Astrocyte of the spinal cord (primary cell): ENCODE measurements at places on chromosomes 3 and 15.

- DNase-seq, result no peak
Measured at GRCh38 chr15:35757765-35758164, 211.8 kb upstream of the DPH6 start.

GRCh38 chr15:78341057-78341987, 1.2 kb downstream of the CRABP1 start:
- no peak for DNase-seq

DNA sequence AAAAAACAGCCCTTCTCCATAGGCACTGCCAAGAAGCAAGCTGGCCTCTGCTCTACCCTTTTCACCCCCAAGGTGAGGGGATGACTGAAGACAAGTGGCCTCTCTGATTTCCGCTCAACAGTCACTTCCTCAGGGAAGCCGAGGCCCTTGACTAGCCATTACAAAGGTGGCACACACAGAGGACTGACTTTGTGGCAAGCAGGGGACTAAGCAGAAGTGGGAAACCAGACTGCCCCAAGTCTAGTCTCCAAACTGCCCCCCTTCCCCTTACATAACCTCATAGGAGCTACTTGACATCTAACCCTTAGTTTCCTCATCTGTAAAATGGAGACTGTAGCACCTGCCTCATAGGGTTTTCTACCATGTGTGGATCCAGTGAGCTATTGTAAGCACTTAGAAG, 118.9 kb downstream of the FOXP1 start:
- no peak for DNase-seq

- no peak for DNase-seq
Measured at GRCh38 chr3:46865546-46865945, 2.3 kb upstream of the MYL3 start.

DNA sequence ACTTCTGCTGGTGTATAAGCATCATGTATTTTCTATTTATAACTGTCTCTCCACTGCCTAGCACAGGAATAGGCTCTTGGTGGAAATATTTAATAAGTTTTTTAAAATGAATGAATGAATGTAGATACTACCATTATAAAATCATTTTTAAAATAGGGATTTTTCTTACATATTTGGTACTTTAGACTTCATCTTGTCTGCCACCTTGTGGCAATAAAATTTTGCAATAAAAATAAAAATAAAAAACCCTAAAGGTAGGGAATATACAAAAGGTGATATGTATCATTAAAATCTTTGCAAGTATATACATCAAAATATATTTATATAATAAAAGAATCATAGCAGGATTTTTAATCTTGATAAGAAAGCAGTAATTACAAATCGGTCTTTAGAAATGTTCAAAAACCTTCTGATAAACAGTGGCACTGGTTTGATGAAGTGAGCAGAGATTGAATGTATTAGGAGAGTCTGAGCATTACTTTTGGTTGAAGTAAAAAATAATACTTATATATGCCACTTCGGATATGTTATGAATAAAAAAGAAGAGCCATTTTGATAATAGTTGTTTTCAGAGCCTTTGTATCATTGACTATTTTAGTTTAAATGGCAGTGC, 95.2 kb downstream of the SPATA16 start:
- peak; percentile 22 for DNase-seq

DNA sequence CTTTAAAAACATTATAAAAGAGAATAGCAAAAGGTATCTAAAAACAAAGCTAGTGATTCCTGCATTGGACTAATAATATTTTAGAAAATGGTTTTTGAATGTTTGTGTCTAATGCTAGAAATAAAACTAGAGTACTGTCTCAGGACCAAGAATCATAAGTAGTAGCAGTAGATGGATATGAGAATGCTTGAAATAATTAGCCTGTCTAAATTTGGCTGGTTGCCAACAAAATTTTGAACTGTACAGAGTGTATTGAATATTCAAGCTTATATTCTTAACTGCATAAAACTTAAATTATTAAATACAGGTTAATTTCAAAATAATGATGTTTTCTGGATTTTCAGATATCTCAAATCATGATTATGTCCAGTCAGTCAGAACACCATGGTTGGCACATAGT, 14.0 kb downstream of the ABHD5 start:
- no peak for DNase-seq

DNA sequence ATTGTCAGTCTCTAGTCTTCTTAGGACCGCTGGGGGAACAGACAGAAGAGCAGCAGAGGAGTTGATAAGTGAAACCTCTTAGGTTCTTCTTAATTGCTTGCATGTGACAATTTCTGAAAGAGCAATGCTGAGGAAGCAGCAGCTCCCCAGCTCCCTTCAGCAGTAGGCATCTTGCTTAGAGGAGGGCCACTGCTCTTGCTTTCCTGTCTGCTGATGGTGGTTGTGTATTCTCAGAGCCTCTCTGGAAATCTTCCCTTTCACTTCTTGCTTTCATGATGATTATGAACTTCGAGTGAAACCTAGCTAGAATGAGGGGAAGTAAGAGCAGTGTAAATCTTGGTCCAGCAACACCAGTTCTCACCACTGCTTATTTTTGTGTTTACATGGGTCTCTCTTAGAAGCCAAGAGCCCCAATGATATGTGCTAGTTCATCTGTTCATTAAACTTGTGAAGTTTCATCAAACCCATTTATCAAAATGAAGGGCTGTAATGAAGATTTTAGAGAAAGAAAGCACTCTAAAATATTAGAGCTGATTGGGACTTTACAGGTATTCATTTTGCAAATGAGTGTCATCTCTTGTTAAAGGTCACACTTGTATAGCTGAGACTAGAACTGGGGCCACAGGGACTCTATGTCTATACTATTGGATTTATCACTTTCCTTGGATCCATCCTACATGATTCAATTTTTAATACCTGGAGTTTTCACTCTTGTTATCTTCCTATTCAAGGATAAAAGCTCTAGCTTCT, 246.7 kb downstream of the LPP start:
- DNase-seq, result no peak

DNA sequence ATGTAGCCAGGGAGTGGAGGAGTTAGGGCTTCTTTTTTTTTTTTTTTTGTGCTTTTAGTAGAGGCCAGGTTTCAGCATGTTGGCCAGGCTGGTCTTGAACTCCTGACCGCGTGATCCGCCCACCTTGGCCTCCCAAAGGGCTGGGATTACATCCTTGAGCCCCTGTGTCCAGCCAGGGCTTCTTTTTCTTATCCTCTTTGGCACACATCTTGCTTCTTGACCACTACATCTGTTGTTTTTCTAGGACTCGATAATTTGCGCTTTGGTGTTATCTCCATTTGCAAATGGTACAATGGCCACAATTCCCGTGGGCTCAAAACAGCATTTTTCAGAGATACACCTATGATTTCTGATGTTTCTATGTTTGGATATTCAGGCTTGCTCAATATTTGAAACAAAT, 4.2 kb downstream of the SKIL start:
- no peak for DNase-seq

- no peak for DNase-seq
Measured at GRCh38 chr15:64315216-64315615, 40.8 kb downstream of the CSNK1G1 start.

GRCh38 chr3:99951701-99952100, 134.0 kb downstream of the CMSS1 start:
- no peak for DNase-seq

DNA sequence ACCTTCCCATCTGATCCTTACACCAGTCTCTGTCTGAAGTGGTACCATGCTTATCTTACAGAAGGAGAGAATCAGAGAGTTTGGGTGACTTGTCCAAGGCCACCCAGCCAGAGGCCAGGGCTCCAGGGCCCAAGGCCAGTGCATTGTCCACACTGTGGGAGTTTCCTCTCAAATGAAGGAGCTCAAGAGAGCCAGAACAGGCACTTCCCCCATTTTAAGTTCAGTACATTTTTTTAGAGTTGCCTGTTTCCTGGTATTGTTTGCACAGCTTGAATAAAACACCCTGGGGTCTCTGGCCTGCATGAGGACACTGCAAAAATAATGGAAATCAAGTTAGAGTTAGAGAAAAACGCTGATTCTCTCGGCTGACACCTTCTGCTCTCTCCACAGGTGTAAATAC, 284.0 kb downstream of the SQOR start:
- DNase-seq, result no peak

- DNase-seq, result no peak
Measured at GRCh38 chr15:92499731-92500530, 106.2 kb downstream of the ST8SIA2 start.
